ENCODE measurements at places on chromosomes 12 and 14.
A peak's percentile ranks its signal among the peaks of the same experiment; 100 is the strongest.

DNA sequence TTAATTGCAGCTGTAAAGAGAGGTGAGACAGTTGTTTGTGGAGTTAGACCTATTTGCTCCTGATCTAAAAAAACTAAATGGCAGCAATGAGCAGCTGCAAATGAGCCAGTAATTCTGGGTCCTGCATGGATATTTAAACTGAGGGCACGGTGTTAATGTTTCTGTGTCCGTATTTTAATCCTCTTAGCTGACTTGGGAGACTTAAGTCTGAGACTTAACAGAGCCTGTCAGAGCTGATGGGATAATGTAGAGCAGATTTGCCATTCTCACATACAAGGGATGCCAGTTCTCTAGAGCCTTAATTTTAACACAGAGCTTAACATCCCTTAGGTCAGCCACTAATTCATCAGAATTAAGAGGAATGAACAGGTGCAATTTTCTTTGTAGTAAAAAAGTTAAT, 178.6 kb upstream of the PDE3A start:
- no peak for DNase-seq

DNA sequence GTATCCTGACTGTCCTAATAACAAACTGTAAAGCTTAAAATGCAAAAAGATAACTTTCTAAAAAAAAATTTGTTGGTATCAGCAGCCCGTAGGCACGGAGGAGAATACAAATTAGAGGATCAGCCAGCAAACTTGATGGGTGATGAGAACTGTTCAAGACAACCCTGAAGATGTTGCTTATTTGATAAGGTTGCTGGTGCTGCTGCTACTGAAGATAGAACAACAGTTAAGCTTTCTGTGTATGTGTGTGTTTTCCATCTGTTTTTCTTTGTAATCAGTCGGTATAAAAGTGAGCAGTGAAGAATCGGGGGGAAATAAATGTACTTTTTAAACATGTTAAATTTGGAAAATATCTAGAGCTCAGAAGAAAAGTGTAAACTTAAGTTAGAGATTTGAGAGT, 67.4 kb upstream of the POC1B start:
- DNase-seq: no peak

DNA sequence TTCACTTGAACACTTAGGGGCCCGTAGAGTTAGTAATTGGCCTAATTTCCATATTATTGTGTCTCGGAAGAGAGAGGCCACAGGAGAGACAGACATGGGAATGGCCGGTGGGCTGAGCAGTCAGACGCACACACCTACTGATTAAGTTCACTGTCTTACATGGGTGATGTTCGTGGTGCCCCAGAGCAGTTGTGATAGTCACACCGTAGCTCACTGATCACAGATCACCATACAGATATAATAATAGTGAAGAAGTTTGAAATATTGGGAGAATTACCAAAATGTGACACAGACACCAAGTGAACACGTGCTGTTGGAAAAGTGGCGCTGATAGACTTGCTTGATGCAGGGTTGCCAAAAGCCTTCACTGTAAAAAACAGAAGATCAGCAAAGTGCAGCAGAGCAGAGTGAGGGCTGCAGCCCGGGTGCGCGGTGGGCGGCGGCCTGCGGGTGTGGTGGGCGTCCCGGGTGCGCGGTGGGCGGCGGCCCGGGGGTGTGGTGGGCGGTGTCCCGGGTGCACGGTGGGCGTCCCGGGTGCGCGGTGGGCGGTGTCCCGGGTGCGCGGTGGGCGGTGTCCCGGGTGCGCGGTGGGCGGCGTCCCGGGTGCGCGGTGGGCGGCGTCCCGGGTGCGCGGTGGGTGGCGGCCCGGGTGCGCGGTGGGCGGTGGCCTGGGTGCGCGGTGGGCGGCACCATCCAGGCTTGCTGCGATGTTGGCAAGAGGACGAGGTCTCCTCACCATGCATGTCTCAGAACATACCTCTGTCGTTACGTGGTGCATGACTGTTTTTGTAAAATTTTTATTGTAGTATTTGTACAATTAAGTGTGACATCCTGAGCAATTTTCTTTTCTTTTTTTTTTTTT, 34.3 kb upstream of the TEX22 start:
- peak; percentile 33 for DNase-seq

DNA sequence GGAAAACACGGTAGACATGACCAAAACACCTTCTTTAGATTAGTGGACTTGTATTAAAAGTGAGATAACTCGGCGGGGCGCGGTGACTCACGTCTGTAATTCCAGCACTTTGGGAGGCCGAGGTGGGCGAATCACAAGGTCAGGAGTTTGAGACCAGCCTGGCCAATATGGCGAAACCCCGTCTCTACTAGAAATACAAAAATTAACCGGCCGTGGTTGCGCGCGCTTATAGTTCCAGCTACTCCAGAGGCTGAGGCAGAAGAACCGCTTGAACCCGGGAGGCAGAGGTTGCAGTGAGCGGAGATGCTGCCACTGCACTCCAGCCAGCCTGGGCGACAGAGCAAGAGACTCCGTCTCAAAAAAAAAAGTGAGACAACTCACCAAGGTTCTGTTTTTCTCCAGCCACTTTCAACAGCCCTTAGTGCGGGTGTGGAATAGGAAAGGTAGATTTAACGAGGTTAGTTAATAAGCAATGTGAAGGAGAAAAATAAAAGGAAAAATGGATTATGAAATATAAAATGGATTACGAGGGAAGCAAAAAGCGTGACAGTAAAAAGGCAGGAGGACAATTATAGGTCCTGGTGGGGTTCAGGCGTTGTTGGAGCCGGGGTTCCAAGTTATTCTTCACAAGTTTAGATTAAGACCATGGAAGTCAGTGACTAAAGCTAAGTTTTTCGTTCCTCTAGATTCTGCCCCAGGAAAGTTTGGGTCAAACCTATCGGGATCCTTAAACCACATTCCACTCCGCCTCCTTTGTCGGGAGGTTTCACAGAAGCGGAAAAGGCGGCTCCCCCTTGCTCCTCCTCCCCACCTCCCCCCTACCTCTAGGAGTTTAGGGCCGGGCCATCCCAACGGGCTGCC, 534 bp downstream of the PPP2R3C start:
- no peak for DNase-seq

- no peak for DNase-seq
These were observed 803.5 kb downstream of the FLRT2 start for GRCh38 chr14:86333493-86333892.

- no peak for DNase-seq
These were observed 63.5 kb downstream of the ST8SIA1 start for GRCh38 chr12:22271023-22271422.

GRCh38 chr14:38336298-38336697, 80.4 kb upstream of the CLEC14A start:
- DNase-seq: no peak

- DNase-seq: no peak
These were observed 466.4 kb downstream of the MED13L start for GRCh38 chr12:115811045-115811444.

DNA sequence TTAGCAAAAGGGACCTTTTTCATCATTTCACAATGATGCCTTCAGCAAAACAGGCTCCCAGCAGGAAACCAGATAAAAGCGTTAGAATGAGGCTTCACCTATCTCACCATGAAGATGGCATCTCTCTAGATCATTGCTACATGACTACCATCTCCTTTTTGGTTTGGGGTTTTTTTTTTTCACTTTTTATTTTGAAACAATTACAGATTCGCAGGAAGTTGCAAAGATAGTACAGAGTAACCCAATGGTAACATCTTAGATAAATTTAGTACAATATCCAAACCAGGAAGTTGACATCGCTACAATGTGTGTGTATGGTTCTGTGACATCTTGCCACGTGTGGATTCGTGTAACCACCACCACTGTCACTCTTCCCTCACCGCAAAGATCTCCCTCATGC, 22.3 kb upstream of the PWP1 start:
- DNase-seq: no peak

DNA sequence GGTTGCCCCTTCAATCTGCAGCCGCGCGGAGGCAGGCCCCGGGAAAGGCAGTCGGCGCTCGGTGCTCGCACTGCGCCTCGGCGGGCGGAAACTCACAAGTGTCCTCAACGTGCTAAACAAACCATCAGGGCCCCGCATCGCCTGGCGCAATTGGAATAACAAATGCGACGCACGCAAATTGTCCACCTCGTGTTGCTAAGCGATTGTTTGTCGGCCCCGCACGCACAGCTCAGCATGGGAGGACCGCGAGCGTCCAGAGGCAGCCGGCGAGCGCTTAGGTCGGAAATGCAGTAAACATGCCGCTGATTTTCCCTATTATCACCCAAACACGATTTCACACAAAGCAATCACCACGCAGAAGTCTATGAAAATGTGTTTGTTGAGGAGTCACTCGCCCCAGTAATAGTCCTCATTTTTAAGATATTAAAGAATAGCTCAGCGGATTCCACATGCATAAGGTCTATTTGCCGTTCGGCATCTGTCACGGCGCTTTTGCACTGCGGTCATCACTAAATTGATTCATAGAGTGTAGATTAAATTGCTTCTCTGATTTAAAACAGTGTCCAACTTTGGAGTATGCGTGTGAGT, 3.2 kb upstream of the GSC start:
- no peak for DNase-seq

DNA sequence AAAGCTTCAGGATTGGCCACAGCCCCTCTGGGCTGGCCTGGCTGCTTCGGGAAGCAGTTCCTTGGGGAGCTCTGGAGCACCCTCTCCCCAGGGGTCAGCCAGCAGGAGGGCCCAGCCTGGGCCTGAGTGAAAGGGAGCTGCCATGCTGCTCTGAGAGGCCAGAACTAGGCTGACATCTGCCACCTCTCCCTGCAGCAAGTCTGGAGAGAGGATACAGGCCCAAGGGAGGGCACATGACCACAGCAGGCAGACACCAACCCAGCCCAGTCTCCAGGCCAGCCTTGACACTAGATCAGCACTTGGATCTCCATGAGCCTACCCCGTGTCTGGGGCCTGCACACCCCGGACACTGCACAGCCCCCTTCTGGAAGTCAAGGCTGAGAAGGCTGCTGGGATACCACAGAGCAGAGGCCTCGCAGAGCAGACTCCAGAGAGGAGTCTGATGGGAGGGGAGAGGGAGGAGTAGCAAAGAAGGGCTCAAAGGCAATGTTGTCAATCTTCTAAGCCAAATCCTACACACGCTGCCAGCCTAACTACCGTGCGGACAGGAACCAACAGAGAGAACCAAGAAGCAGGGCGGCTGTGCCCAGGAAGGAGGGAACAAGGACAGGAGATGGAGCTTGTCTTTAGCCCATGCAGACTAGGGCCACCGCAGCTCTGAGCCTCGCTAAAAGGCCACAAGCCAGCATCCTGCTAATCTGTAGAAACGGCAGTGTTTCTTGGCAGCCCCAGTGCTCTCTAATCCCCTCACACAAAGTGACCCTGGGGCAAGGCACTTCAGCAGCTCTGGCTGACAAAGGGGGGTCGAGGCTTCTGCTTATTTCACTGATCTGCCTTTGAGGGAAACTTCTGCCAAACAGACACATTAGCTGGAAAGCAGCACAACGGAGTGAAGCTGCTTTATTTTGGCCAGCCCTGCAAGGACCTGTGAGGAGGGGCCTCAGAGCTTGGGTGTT, 12.9 kb downstream of the COL2A1 start:
- DNase-seq: no peak

GRCh38 chr14:99595034-99595433, 9.0 kb downstream of the CCDC85C start:
- no peak for DNase-seq

- no peak for DNase-seq
These were observed 174.9 kb downstream of the FOXN3 start for GRCh38 chr14:89241934-89242651.

DNA sequence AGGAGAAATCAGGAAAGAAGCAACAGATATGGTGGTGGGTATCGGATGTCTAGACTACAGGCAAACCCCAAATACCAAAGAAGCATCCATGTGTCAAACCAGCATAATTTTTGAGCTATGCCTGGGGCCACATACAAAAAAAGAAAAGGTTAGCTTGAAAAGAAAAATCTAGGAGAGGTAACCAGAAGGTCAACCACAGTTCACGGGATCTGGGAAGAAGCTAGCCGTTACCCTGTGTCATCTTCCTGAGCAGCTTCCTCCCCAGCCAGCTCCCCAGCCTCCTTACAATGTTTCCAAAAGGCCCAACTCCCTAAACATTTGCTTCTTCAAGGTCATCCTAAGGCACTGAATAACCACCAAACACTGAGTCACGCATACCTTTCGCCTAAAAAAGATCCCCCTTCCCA, 3.1 kb downstream of the SINHCAF start:
- DNase-seq: no peak

GRCh38 chr12:54240971-54241588, 38.8 kb downstream of the CBX5 start:
- DNase-seq: no peak

DNA sequence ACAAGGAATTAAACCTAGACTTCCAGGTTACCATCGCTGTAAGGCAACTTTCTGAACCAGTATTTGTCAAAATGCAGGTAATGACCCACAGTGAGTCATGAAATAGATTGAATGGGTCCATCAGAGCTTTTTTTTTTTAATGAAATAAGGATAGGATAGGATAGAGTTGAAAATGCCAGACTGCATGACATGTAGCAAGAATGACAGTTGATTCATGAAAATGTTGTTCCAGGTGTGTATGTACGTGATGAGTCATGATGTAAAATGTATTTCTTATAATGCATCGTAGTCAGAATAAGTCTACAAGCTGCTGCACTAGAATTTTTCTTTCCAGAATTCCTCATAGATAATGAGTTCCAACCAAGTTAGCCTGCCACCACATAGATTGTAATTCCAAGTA, 184.4 kb upstream of the BCL2L14 start:
- no peak for DNase-seq

GRCh38 chr12:3241621-3242020, 164.4 kb downstream of the TSPAN9 start:
- no peak for DNase-seq

GRCh38 chr14:93105362-93105761, 10.4 kb downstream of the ITPK1 start:
- no peak for DNase-seq

DNA sequence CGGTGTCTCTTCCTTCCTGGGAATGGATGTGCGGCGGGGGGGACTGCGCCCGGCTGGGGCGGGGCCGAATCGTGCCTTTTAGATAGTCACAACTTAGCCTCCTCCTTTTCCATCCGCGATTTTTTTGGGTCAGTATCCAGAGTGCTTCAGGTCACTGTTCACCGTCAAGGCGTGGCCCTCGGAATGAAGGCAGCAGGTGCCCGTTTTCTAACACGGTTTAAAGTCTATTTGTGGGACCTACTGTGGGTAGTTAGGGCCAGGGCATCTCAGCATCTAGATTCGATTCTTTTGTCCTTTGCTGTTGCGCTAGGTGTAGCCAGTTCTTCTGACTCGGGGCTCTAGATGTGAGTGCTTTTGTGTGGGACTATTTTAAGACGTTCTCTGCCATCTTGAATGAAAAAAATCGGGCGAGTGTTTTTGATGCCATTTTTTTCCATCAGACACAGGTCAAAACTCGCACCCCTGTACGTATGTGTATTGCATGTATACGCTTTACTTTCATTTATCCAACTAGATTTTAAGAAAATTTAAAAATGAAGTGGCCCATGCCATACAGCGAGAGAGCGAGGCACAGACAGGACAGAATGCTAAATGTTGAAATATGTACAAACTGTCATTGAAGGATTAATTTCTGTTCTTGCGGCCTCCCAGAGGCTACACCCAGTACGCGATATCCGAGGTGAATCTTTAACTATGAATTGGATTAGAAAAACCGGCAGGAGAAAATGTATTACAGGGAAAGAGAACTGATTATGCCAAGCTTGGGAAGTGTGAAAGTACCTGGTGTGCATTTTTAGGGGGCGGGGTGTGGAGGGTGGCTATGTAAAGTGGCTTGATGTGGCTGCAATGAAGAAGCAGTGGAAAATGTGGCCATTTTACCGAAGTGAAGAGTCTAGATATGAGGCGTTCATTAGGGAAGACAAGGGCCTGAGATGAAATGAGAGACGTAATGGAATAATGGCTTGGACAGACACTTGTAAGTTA, 835 bp downstream of the VEZT start:
- DNase-seq: peak; percentile 39

All from stimulated activated naive CD4-positive, alpha-beta T cell (primary cell).